Muscle of leg (tissue), 16 donors: ENCODE measurements at places on chromosomes 5 and 9.

DNA sequence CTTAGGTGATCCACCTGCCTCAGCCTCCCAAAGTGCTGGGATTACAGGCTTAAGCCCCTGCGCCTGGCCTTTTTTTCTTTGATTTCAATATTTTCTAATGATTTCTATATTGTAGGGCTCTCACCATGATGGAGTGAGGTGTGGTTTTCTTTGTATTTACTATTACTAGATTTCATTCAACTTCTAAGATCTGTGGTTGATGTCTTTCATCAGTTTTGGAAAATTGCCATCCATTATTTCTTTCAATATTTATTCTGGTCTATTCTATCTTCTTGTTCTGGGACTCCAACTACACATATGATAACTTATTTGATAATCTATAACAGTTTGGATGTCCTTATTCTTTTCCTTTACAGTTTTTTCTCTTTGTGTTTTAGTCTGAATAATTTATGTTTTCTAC, 31.9 kb downstream of the FBXO4 start:
- DNase-seq = no peak

- no peak for DNase-seq
Measured at GRCh38 chr5:83388608-83389007, 82.9 kb upstream of the VCAN start.

GRCh38 chr9:132116583-132116982, 36.9 kb upstream of the MED27 start:
- no peak for DNase-seq

GRCh38 chr9:69519470-69520240, 152.5 kb downstream of the APBA1 start:
- DNase-seq = peak; percentile 13

DNA sequence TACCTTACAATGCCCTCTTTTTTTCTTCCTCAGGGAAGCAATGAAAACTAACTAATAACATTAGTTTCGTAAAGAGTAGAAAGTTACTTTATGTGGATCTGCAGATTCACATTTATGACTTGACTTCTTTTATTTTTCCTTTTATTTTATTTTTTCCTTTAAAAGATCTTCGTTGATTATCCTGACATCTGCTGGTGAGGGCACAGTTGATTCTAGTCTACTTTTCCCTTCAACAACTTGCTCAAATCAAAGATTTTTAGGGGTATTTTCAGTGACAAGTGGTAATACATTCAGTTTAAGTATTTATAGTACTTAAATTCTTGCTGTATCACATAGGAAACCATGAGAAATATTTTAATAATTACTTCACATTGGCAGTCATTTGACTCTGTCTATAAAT, 4.9 kb downstream of the EDIL3 start:
- DNase-seq = no peak

GRCh38 chr5:140969880-140970279, 3.6 kb downstream of the PCDHAC2 start:
- DNase-seq = no peak

DNA sequence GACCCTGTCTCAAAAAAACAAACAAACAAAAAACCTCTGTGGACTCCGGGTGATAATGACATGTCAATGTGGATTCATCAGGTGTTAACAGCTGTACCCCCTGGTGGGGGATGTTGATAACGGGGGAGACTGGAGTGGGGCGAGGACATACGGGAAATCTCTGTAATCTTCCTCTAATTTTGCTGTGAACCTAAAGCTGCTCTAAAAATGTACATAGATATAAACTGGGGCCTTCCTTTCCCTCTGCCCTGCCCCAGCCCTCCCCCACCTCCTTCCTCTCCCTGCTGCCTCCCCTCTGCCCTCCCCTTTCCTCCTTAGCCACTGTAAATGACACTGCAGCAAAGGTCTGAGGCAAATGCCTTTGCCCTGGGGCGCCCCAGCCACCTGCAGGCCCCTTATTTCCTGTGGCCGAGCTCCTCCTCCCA, 1.4 kb upstream of the CEL start:
- DNase-seq = no peak
